ENCODE measurements at places on chromosomes 5 and 9. TPM values are rescaled to one million over a fixed set of nuclear protein-coding genes. Genes with fewer than 3 reads are reported as not detected.
A peak's percentile ranks its signal among the peaks of the same experiment; 100 is the strongest.

- peaks cover 8% of the 10 kb centered on the region for H3K4me1 ChIP-seq
- no peak for DNase-seq
- peaks cover 58% of the 10 kb centered on the region for H3K27me3 ChIP-seq
- H3K36me3 ChIP-seq = peaks cover 12% of the 10 kb centered on the region
These were observed 1.4 kb upstream of the LMX1B start for GRCh38 chr9:126612326-126612812.

- peaks cover 20% of the 10 kb centered on the region for H3K4me1 ChIP-seq
- H3K4me3 ChIP-seq = no peak overlapping the region
- H3K27me3 ChIP-seq = no peaks in the 10 kb centered on the region
- no peaks in the 10 kb centered on the region for H3K36me3 ChIP-seq
These were observed 90.8 kb downstream of the TMEM167A start for GRCh38 chr5:82986404-82986803.

DNA sequence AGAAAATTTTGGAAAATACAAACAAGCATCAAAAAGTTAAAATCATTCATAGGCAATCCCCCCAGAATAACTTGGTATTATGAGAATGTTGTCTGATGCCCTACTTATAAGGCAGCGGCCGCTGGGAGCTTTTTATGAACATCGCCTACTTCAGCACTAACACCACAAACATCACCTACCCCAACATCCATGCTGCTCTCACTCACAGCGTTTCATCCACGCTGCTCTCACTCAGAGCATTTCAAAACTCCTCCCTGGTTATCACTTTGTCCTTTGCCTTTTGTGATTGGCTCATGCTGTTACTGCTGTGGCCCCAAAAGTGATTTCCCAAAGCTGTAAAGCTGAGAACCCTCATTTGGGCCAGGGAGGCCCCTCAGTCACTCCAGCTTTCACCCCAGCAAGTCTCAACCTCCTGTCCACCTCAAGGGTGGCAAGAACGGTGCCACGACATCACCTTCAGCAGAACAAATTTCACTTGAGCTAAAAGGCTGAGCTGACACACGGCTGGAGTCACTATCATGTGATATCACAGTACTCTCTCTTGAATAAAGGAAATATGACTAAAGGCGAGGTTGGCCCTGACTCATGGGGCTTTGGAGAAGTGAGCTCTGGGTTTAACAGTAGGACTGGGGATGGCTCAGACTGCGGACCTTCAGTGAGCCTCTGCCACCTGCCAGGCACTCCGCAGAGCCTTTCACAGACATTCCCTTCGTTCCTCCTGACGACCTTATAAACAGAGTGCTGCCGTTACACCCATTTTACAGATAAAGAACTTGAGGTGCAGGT is 25.2 kb downstream of the SHC3 start:
- H3K27me3 ChIP-seq = no peaks in the 10 kb centered on the region
- H3K4me3 ChIP-seq = peak overlapping the region; percentile 17
- H3K27ac ChIP-seq = peak overlapping the region; percentile 91
- no peaks in the 10 kb centered on the region for H3K36me3 ChIP-seq
- DNase-seq = no peak
- H3K4me1 ChIP-seq = peaks cover 30% of the 10 kb centered on the region

IFNK gene
- not detected for total RNA-seq

- no peak overlapping the region for H3K4me3 ChIP-seq
- H3K27me3 ChIP-seq = no peaks in the 10 kb centered on the region
These were observed 180.5 kb downstream of the FBXL7 start for GRCh38 chr5:15680455-15680854.

- DNase-seq = no peak
- H3K4me3 ChIP-seq = no peak overlapping the region
- H3K27ac ChIP-seq = no peak overlapping the region
- H3K4me1 ChIP-seq = peaks cover 18% of the 10 kb centered on the region
- H3K36me3 ChIP-seq = peaks cover 38% of the 10 kb centered on the region
- H3K27me3 ChIP-seq = no peaks in the 10 kb centered on the region
These were observed 4.5 kb upstream of the EFNA5 start for GRCh38 chr5:107675201-107675600.

SLC6A19 gene
- total RNA-seq = not detected

SLC45A2 gene
- total RNA-seq = not detected

DNA sequence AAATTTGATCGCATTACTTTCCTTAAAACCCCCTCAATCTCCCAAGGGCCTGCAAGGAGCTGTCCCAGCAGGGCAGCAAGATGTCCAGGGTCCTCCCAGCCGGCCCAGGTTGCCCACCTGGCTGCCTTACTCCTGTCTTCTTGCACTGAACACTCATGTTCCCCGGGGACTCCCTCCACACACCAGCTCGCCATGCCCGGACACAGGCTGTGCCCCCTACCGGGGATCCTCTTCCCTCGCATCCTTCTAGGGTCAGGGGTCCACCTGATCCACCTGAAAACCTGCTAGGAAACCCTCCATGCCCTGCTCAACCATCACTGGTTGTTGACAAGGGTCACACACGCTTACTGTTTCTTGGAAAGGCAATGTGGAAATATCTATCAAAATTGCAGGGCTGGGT is 172.0 kb upstream of the MSX2 start:
- H3K4me1 ChIP-seq = peaks cover 9% of the 10 kb centered on the region
- no peak overlapping the region for H3K4me3 ChIP-seq
- no peak for DNase-seq
- H3K36me3 ChIP-seq = no peaks in the 10 kb centered on the region

GRCh38 chr9:4574657-4575243 is 84.5 kb downstream of the SLC1A1 start:
- H3K27me3 ChIP-seq = no peaks in the 10 kb centered on the region
- no peaks in the 10 kb centered on the region for H3K4me1 ChIP-seq
- DNase-seq = no peak
- H3K36me3 ChIP-seq = peaks cover 35% of the 10 kb centered on the region

- DNase-seq = no peak
- H3K27me3 ChIP-seq = peaks cover 64% of the 10 kb centered on the region
- H3K36me3 ChIP-seq = no peaks in the 10 kb centered on the region
- H3K27ac ChIP-seq = no peak overlapping the region
- H3K4me1 ChIP-seq = no peaks in the 10 kb centered on the region
These were observed 425.2 kb downstream of the GADD45G start for GRCh38 chr9:90029996-90030395.

GABRP gene
- total RNA-seq = 1,278 TPM

LRRC26 gene
- 0.52 TPM for total RNA-seq

GRCh38 chr9:114291064-114291474 is 31.8 kb upstream of the ORM1 start:
- H3K27me3 ChIP-seq = no peaks in the 10 kb centered on the region
- no peaks in the 10 kb centered on the region for H3K36me3 ChIP-seq
- DNase-seq = peak; percentile 66
- peaks cover 8% of the 10 kb centered on the region for H3K4me1 ChIP-seq

WNT8A gene
- not detected for total RNA-seq

DNA sequence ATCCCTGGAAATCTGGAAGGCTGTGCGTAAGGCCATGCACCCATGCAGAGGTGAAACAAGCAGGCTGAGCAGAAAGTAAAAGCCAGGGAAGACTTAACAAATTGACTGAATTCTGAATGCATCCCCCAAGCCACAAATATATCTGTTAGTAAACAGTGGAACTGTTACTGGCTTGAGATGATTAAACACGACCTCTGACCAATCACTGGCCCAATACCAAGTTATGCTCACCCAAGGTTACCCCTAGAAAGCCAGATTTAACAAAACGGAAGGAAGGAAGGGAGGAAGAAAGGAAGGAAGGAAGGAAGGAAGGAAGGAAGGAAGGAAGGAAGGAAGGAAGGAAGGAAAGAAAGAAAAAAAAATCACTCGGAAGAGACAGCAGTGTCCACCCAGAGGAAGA is 215.8 kb upstream of the CCNG1 start:
- no peak for DNase-seq
- no peaks in the 10 kb centered on the region for H3K4me1 ChIP-seq
- H3K4me3 ChIP-seq = no peak overlapping the region
- no peaks in the 10 kb centered on the region for H3K36me3 ChIP-seq
- no peaks in the 10 kb centered on the region for H3K27me3 ChIP-seq

SH2D3C gene
- total RNA-seq = not detected

COL23A1 gene
- not detected for total RNA-seq

GRCh38 chr5:174446988-174447387 is 277.4 kb upstream of the MSX2 start:
- no peaks in the 10 kb centered on the region for H3K4me1 ChIP-seq
- no peaks in the 10 kb centered on the region for H3K36me3 ChIP-seq
- no peaks in the 10 kb centered on the region for H3K27me3 ChIP-seq
- H3K27ac ChIP-seq = no peak overlapping the region
- no peak overlapping the region for H3K4me3 ChIP-seq
- DNase-seq = no peak

- peak; percentile 9 for DNase-seq
- no peak overlapping the region for H3K27ac ChIP-seq
- no peaks in the 10 kb centered on the region for H3K36me3 ChIP-seq
- no peak overlapping the region for H3K4me3 ChIP-seq
- peaks cover 9% of the 10 kb centered on the region for H3K4me1 ChIP-seq
These were observed 29.8 kb upstream of the GGTA1 start for GRCh38 chr9:121529237-121529987.

SH3GL2 gene
- total RNA-seq = 1.5 TPM

DNA sequence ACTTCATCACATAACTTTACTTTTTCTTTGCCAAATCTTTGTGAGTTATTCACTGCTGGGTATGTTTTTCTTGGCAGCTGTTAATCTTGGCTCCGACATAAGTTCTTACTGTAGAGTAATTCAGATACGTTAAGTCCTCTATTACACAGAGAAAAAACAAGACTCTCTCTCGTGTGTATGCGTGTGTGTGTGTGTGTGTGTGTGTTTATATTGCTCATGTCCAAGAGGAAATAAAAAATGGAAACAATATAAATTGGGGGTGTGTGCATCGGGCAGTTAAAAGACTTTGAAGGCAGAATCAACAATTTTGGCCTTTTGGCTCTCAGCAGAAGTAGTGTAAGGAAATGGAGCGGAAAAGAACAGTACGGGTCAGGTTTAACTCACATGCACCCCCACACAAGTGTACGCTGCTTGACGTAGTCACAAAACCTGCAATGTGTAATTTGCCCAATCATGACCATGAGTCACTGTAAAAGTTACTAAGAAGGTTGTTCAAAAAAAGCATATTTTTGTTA is 67.2 kb upstream of the IFNE start:
- peaks cover 60% of the 10 kb centered on the region for H3K36me3 ChIP-seq
- peak; percentile 27 for DNase-seq
- H3K4me1 ChIP-seq = peaks cover 41% of the 10 kb centered on the region
- peak overlapping the region; percentile 83 for H3K4me3 ChIP-seq
- H3K27ac ChIP-seq = peak overlapping the region; percentile 96

GRCh38 chr9:5577225-5577624 is 51.7 kb upstream of the RIC1 start:
- H3K4me3 ChIP-seq = no peak overlapping the region
- DNase-seq = no peak
- no peaks in the 10 kb centered on the region for H3K36me3 ChIP-seq
- no peak overlapping the region for H3K27ac ChIP-seq
- H3K4me1 ChIP-seq = no peaks in the 10 kb centered on the region

GRCh38 chr9:128249908-128250838 is 25.6 kb downstream of the GOLGA2 start:
- peak; percentile 40 for DNase-seq
- no peak overlapping the region for H3K27ac ChIP-seq
- peaks cover 11% of the 10 kb centered on the region for H3K36me3 ChIP-seq
- no peak overlapping the region for H3K4me3 ChIP-seq
- no peaks in the 10 kb centered on the region for H3K4me1 ChIP-seq
- no peaks in the 10 kb centered on the region for H3K27me3 ChIP-seq

PRKAA1 gene
- total RNA-seq = 117 TPM

DNA sequence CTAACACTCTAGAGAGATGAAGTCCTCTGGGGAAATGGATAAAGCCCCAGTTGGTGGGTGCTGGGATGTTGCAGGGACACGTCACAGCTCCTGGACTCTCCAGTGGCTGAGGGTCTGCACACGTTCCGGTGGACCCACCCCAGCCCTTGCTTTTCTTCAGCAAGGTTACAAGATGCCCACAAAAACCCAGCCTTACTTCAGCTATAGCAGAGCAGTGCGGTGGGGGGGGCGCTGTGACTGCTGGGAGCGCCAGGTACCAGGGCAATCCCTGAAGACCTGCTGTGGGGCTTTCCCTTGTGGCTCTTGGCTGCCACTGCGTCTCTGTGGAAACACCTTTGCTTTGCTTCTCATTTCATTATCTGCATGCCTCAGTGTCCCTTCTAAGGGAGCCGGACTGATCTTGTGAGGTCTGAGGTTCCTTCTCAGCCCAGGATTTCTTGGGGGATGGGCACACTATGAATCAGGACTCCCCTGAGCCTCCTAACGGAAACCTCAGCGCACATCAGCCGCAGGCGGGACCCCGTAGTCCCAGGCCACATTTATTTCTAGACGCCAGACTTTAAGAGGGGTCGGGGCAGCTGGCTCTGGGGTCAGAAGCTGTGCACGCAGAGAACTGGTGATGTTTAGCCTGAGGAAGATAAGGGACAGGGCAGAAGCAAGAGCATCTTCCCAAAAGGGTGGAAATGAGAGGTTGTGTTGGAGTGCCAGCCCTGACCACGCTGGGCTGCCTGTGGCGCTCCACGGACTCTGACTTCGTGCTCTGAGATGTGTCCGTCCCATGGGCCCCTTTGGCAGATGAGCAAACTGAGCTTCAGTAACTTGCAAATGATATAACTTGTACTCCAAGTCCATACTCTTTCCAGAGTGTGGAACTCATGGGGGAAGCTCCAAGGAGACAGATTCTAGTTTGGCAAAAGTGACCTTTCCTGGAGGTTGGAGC is 106.8 kb downstream of the WNK2 start:
- H3K36me3 ChIP-seq = peaks cover 37% of the 10 kb centered on the region
- DNase-seq = no peak
- no peak overlapping the region for H3K27ac ChIP-seq

- H3K36me3 ChIP-seq = no peaks in the 10 kb centered on the region
- peaks cover 35% of the 10 kb centered on the region for H3K4me1 ChIP-seq
- no peaks in the 10 kb centered on the region for H3K27me3 ChIP-seq
- no peak for DNase-seq
- no peak overlapping the region for H3K27ac ChIP-seq
These were observed 416.5 kb upstream of the POU5F2 start for GRCh38 chr5:94157704-94158539.

MCIDAS gene
- 4.4 TPM for total RNA-seq

GRCh38 chr9:129484352-129485000 is 136.4 kb downstream of the C9orf50 start:
- peaks cover 66% of the 10 kb centered on the region for H3K36me3 ChIP-seq
- no peaks in the 10 kb centered on the region for H3K27me3 ChIP-seq
- peaks cover 57% of the 10 kb centered on the region for H3K4me1 ChIP-seq
- no peak for DNase-seq
- H3K4me3 ChIP-seq = peak overlapping the region; percentile 11

RASEF gene
- 38.8 TPM for total RNA-seq

GRCh38 chr5:142930395-142931110 is 160.4 kb downstream of the ARHGAP26 start:
- H3K4me1 ChIP-seq = peaks cover 16% of the 10 kb centered on the region
- no peak for DNase-seq
- H3K36me3 ChIP-seq = peaks cover 51% of the 10 kb centered on the region
- H3K4me3 ChIP-seq = no peak overlapping the region

DNA sequence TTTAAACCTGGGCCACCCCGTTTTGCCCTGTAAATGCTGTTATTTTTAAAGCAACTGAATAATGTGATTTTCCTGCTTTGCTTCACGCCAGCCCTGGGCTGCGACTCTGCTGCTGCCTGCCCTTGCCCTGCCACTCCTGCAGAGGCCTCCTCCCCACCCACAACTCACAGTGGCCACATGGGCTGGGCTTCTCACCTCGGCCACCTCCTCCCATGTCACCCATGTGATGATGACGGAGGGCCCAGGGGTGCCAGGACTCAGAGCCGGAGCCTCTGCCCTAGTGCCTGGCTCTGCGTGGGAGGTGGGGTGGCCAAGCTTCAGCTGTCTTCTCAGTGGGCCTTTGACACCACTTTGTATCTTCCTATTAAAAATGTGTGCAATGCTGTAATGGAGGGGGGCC is 48.1 kb upstream of the NKD2 start:
- no peak for DNase-seq
- H3K27ac ChIP-seq = no peak overlapping the region
- peaks cover 76% of the 10 kb centered on the region for H3K27me3 ChIP-seq
- no peaks in the 10 kb centered on the region for H3K36me3 ChIP-seq

Data from Calu3 (cell line).